ENCODE measurements at places on chromosomes 16 and 17. TPM values are rescaled to one million over a fixed set of nuclear protein-coding genes. Genes with fewer than 3 reads are reported as not detected.

The MLX gene
- 15.8 TPM for total RNA-seq

The FBXL19 gene
- total RNA-seq = 66.9 TPM

GRCh38 chr17:4318186-4318585 is 48.3 kb downstream of the UBE2G1 start:
- no peaks in the 10 kb centered on the region for H3K27me3 ChIP-seq
- no peak overlapping the region for H3K4me3 ChIP-seq
- H3K36me3 ChIP-seq = no peaks in the 10 kb centered on the region
- no peak overlapping the region for H3K27ac ChIP-seq
- H3K4me1 ChIP-seq = no peaks in the 10 kb centered on the region
- no peak for DNase-seq

DNA sequence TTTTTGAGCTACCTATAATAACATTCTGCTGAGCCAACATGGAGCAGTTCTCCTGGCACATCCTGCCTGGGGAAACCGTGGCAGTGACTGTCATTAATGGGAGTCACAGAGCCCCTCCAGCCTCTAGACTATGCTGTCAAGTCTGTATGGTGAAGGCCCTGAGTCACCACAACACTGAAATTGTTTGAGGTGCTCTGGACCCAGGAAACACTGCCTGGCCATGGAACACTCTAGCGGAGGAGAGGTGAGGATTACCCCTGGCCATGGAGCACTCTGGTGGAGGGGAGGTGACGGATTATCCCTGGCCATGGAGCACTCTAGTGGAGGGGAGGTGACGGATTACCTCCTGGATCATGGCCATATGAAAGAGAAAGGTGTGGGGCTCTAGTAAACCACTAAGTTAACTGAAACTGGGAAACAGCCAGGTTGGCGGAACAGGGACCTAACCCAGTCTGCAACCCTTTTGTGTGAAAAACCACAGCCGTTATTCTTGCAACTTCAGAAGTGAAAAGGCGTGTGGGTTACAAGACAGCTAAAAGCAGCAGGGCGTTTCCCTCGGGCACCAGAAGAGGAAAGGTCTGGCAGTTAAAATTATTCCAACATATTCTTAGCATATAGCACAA is 156.7 kb downstream of the KCNJ12 start:
- no peak for DNase-seq
- no peak overlapping the region for H3K4me3 ChIP-seq
- peaks cover 29% of the 10 kb centered on the region for H3K36me3 ChIP-seq
- H3K27ac ChIP-seq = no peak overlapping the region

- peaks cover 8% of the 10 kb centered on the region for H3K4me1 ChIP-seq
- H3K4me3 ChIP-seq = peak overlapping the region; percentile 37
- no peak for DNase-seq
- peak overlapping the region; percentile 14 for H3K27ac ChIP-seq
- no peaks in the 10 kb centered on the region for H3K27me3 ChIP-seq
These were observed 16.7 kb upstream of the BAIAP2 start for GRCh38 chr17:81018044-81018802.

DNA sequence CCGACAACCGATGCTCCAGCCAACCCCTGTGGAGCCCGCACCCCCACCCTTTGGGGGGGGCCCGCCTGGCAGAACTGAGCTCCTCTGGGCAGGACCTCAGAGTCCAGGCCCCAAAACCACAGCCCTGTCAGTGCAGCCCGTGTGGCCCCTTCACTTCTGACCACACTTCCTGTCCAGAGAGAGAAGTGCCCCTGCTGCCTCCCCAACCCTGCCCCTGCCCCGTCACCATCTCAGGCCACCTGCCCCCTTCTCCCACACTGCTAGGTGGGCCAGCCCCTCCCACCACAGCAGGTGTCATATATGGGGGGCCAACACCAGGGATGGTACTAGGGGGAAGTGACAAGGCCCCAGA is 17.9 kb downstream of the NGFR start:
- H3K36me3 ChIP-seq = no peaks in the 10 kb centered on the region
- no peak for DNase-seq
- no peak overlapping the region for H3K27ac ChIP-seq
- no peak overlapping the region for H3K4me3 ChIP-seq
- H3K4me1 ChIP-seq = peaks cover 15% of the 10 kb centered on the region
- peaks cover 3% of the 10 kb centered on the region for H3K27me3 ChIP-seq

GRCh38 chr17:20852990-20853370 is 189.8 kb downstream of the USP22 start:
- H3K4me1 ChIP-seq = no peaks in the 10 kb centered on the region
- no peaks in the 10 kb centered on the region for H3K36me3 ChIP-seq
- no peak for DNase-seq
- H3K4me3 ChIP-seq = peak overlapping the region; percentile 47

The CACNA1H gene
- 57.5 TPM for total RNA-seq

The SLC6A2 gene
- total RNA-seq = not detected

DNA sequence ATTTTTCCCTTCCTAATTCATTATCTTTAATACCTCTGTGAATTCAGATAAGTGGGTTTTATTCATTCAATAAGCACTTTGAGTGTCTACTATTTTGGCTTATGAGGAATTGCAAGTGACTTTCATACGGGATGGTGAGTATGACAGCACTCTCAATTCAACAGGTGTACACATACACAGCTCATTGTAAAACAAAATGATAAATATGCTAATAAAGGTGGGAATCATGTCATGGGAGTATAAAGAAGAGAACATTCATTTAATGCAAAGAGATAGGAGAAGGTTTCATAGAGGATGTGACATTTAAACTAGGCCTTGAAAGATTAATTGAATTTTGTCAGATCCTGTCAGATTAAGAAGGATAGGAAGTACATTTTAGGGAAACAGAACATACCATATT is 19.4 kb downstream of the NACA2 start:
- no peak for DNase-seq
- H3K4me3 ChIP-seq = no peak overlapping the region
- no peak overlapping the region for H3K27ac ChIP-seq
- H3K27me3 ChIP-seq = no peaks in the 10 kb centered on the region

GRCh38 chr17:29568331-29569244 is at the start of gene TP53I13:
TP53I13 (plus strand) TSS chr17:29568701; CDS start chr17:29568759, 58 bp downstream.
- DNase-seq = peak; percentile 91
- no peaks in the 10 kb centered on the region for H3K27me3 ChIP-seq
- no peaks in the 10 kb centered on the region for H3K36me3 ChIP-seq
- peak within 1 kb of the TSS; percentile 83 for H3K4me3 ChIP-seq
- H3K4me1 ChIP-seq = peaks cover 13% of the 10 kb centered on the region

GRCh38 chr16:4586291-4586690 is 28.4 kb downstream of the UBALD1 start:
- no peak overlapping the region for H3K4me3 ChIP-seq
- no peaks in the 10 kb centered on the region for H3K4me1 ChIP-seq
- no peaks in the 10 kb centered on the region for H3K36me3 ChIP-seq
- H3K27ac ChIP-seq = no peak overlapping the region

DNA sequence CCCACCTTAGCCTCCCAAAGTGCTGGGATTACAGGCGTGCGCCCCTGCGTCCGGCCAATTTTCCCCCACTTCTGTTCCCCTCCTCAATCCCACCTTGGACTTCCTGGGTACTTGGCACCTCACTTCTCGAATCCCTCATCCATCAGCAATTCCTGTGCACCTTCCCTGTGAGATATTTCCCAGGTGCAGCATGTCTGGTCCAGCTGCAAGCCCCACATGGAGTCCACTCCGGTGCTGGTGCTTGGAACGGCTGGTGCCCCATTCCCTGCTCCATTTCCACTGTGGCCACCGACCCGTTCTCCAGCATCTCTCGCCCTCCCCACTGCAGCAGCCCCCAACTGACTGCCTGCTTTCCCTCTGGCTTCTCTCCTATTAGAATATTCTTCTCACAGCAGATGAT is 35.3 kb downstream of the NOL11 start:
- no peaks in the 10 kb centered on the region for H3K4me1 ChIP-seq
- H3K27ac ChIP-seq = no peak overlapping the region
- H3K27me3 ChIP-seq = no peaks in the 10 kb centered on the region
- no peak overlapping the region for H3K4me3 ChIP-seq

DNA sequence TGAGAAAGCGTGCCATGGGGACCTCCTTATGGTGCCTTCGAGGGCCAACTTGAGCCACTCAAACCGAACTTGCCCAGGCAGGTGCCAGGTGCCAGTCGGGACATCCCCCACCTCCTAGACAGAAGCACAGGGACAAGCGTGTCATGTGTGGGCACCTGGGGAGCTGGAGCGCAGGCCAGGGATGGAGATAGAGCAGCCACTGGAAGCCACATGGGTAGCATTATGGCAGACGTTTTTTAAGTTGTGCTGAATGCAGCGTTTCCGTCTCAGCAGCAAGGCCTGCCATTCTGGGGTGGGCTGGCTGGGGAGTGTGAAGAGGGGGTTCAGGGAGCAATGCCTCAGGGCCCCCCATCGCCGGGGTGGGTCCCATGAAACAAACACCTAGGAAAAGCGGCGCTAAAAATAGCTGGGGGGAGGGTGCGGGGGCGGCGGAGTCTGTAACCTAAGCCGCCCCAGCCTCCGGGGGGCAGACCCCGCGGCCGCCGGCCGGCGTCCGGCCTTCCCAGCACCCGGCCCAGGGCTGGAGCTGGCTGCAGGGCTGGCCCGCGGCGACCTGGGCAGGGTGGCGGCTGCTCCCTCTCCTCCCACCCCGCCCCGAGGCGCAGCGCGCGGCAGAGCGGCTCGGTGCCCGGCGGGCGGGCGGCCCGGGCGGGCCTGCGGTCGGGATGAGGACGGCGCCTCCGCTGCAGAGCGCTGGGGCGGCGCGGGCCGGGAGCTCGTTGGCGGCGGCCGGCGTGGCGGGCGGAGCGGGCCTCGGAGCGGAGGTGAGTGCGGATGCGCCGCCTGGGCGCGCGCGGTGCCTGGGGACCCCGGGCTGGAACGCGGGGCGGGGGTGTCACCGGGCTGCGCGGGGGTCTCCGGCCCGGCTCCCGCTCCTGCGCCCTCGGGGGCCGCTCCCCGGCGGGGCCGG is at the start of gene ZNF469:
Gene ZNF469, plus strand, starts transcription at position 469 of the 910 bp plus-strand sequence. CDS start 44,512 bp downstream, outside the sequence.
- H3K4me1 ChIP-seq = peaks cover 13% of the 10 kb centered on the region
- H3K4me3 ChIP-seq = peak within 1 kb of the TSS; percentile 66
- no peak for DNase-seq
- H3K27me3 ChIP-seq = no peaks in the 10 kb centered on the region

- H3K4me3 ChIP-seq = no peak overlapping the region
- DNase-seq = no peak
- H3K4me1 ChIP-seq = no peaks in the 10 kb centered on the region
- H3K27ac ChIP-seq = no peak overlapping the region
- no peaks in the 10 kb centered on the region for H3K27me3 ChIP-seq
These were observed 12.2 kb upstream of the PRKCA start for GRCh38 chr17:66290101-66290722.

DNA sequence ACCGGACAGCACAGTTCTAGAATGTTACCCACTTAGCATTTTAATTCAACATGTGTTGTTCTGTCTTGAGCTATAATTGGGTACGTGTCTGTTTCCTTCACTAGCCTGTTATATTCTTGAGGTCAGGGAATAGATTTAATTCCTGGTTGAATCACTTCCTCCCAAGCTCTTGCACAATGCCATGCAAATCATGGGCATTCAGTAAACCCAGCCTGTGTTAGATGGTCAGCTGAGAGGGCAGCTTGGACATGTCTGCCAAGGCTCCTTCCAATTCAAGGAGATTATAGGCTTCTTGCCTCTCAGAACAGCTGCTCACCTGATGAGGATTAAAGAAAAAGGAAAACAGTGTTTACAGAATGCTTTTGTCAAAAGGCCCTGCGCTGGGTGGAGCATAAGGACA is 12.6 kb downstream of the C1QTNF1 start:
- H3K36me3 ChIP-seq = no peaks in the 10 kb centered on the region
- peaks cover 34% of the 10 kb centered on the region for H3K4me1 ChIP-seq
- no peaks in the 10 kb centered on the region for H3K27me3 ChIP-seq
- DNase-seq = no peak
- H3K27ac ChIP-seq = peak overlapping the region; percentile 65

DNA sequence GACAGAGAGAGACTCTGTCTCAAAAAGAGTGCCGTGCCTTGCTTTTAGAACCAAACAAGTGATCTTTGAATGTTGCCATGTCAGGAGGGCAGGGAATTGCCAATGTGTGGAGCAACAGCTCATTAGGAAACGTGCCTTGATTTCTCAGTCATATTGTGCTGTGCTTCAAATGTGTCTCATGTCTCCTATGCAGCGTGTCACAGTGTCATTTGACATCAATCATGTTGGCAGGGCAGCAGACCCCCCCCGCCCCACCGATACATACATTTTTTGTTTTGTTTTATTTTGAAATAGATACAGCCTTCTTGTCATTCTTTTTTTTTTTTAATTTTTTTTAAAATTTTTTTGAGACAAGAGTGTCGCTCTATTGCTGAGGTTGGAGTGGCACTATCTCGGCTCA is 22.1 kb downstream of the MRC2 start:
- no peak for DNase-seq
- no peaks in the 10 kb centered on the region for H3K36me3 ChIP-seq
- peaks cover 14% of the 10 kb centered on the region for H3K4me1 ChIP-seq

The PRSS8 gene
- not detected for total RNA-seq

The ALOX15B gene
- total RNA-seq = 2.3 TPM

DNA sequence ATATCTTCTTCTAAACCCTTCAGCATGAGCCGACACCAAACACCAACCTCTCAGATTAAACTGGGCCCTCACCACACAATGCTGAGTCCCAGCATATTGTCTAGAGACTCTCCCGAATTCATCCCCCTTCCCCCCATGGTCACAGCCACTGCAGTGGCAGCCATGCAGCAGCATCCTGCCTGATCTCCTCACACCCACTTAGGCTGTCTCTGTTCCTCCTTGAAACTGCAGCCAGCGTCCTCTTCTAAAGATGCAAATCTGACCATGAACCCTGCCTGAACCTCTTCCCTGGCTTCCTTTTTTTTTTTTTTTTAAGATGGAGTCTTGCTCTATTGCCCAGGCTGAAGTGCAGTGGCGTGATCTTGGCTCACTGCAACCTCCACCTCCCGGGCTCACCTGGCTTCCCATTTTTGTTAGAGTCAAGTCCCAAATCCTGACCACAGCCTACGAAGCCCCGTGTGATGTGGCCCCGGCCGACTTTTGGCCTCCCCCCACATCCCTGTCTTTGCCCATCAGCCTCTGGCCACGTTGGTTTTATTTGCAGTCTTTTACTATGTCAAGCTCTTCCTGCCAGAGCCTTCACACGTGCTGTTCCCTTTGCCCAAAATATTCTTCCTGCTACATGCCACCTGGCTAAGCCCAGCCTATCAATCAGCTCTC is 2.8 kb downstream of the FA2H start:
- no peak overlapping the region for H3K27ac ChIP-seq
- no peaks in the 10 kb centered on the region for H3K36me3 ChIP-seq
- H3K4me3 ChIP-seq = no peak overlapping the region
- no peak for DNase-seq
- H3K27me3 ChIP-seq = peaks cover 11% of the 10 kb centered on the region

GRCh38 chr17:40417258-40417608 is 463 bp downstream of the TOP2A start:
- peaks cover 9% of the 10 kb centered on the region for H3K4me1 ChIP-seq
- no peak for DNase-seq
- no peak overlapping the region for H3K27ac ChIP-seq
